Peyer's patch (tissue), 4 donors: ENCODE measurements at places on chromosomes 5 and 9. TPM values are rescaled to one million over a fixed set of nuclear protein-coding genes. Genes with fewer than 3 reads are reported as not detected.
A peak's percentile ranks its signal among the peaks of the same experiment; 100 is the strongest.

DNA sequence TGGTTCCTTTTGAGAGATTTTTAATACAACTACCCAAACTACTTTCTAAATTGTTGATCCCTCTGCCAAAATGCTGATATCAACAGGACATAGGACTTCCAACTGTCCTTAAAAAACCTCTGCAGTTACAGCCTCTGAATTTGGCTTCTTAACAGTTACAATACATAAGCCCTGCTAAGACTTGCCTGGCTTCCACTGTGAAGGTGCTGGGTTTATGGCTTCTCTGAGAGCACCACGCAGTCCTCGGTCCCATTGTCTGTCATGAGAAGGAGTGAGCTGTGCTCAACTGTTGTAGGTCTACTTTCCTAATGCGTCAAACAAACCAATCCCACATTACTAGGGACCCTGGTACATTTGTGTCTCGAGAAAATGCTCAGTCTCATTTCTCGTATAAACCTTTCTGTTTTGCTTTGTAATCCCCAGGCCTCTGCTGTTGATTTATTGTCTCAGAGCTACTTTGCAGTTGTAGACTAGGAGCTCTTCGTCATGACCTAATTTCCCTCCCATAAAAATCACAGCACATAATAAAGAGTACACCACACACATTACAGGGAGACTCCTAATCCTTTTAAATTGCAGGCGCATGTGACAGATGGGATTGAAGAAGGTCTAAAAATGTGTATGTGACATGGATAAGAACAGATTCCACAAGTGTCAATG lies 274.9 kb downstream of the NR3C1 start:
- no peak overlapping the region for H3K27ac ChIP-seq
- no peaks in the 10 kb centered on the region for H3K4me1 ChIP-seq
- DNase-seq: no peak
- H3K36me3 ChIP-seq: no peaks in the 10 kb centered on the region

GRCh38 chr9:27495480-27496134 lies 28.5 kb upstream of the IFNK start:
- H3K4me1 ChIP-seq: no peaks in the 10 kb centered on the region
- no peak overlapping the region for H3K4me3 ChIP-seq
- no peaks in the 10 kb centered on the region for H3K27me3 ChIP-seq
- DNase-seq: no peak
- H3K36me3 ChIP-seq: no peaks in the 10 kb centered on the region

- H3K36me3 ChIP-seq: no peaks in the 10 kb centered on the region
- DNase-seq: no peak
- peak overlapping the region; percentile 71 for H3K4me3 ChIP-seq
- H3K27ac ChIP-seq: peak overlapping the region; percentile 91
- peaks cover 37% of the 10 kb centered on the region for H3K4me1 ChIP-seq
- no peaks in the 10 kb centered on the region for H3K27me3 ChIP-seq
Measured at GRCh38 chr9:70257502-70257901, 1.3 kb upstream of the SMC5 start.

DNA sequence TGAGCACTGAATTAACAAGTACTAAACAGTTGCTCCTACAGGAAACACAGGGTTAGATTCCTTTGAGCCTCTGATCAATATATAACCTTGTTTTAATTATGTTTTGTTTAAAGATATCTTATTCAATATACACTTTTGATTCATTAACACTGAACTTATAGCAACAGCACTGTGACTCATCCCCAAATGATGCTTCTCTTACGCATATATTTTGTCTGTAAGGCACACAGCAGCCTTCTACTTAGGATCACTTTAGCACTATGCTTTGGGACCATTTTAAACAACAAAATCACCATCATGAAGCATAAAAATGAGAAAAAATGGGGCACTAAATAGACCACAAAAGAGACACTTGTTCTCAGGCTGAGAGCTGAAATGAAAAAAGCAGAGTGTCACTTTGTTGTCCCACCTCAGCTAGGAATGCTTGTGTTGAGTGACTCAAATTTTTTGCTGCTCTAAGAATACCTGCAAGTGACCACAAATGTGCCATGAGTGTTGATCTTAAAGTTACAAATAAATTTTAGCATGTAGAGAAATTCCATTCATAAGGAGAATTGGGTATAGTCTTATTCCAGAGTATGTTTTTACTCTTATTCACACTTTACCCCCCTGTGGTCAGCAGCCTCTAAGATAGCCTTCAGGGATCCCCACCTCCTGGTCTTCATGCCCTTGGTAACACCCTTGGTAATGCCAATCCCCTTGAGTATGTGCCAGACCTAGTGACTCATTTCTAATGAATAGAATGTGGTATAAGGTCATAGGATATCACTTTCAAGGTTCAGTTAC lies 252.7 kb upstream of the IL12B start:
- no peak for DNase-seq
- no peaks in the 10 kb centered on the region for H3K36me3 ChIP-seq
- no peaks in the 10 kb centered on the region for H3K4me1 ChIP-seq
- no peak overlapping the region for H3K4me3 ChIP-seq

GRCh38 chr5:11037080-11037479 lies 276.0 kb upstream of the DAP start:
- H3K36me3 ChIP-seq: no peaks in the 10 kb centered on the region
- no peak overlapping the region for H3K4me3 ChIP-seq
- H3K27me3 ChIP-seq: no peaks in the 10 kb centered on the region
- H3K27ac ChIP-seq: no peak overlapping the region

The MEGF10 gene
- 0.13 TPM for total RNA-seq

The SLCO4C1 gene
- 1.7 TPM for total RNA-seq
